ENCODE measurements at places on chromosomes 7 and 10.

DNA sequence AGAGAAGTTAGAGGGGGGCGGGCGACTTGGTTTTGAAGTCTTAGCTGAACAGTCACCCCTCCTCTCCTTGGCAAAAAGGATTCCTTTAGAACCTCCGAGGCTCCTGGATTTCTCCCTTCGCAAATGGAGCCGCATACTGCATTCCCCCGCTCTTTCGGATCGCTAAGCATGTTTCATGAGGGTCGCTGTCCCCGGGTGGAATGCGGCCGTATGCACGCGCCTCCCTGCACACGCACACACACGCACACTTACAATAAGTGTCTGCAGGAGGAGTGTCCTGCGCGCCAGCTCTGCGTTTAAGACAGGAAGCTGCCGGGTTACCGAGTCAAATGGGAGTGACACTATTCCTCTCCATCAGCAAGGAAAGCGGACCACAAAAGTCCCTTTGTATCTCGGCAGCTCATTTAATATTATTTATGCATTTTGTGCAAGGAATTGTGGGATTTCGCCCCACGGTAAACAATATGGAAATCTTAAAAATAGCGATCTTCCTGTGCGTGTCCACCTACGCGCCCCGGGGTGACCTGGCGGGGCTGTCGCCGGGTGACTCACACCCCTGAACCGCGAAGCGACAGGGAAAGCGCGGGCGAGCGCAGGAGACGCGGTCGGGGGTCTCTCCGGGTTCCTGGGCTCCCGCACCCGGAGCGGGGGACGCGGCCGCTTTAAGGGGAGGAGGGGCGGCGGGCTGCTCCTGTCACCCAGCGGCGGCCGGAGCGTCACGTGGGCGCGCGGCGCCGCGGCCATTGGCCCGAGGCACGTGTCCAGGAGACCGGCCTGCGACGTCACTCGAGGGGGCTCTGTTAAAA is 988 bp upstream of the EN2 start:
- DNase-seq: peak; percentile 94

DNA sequence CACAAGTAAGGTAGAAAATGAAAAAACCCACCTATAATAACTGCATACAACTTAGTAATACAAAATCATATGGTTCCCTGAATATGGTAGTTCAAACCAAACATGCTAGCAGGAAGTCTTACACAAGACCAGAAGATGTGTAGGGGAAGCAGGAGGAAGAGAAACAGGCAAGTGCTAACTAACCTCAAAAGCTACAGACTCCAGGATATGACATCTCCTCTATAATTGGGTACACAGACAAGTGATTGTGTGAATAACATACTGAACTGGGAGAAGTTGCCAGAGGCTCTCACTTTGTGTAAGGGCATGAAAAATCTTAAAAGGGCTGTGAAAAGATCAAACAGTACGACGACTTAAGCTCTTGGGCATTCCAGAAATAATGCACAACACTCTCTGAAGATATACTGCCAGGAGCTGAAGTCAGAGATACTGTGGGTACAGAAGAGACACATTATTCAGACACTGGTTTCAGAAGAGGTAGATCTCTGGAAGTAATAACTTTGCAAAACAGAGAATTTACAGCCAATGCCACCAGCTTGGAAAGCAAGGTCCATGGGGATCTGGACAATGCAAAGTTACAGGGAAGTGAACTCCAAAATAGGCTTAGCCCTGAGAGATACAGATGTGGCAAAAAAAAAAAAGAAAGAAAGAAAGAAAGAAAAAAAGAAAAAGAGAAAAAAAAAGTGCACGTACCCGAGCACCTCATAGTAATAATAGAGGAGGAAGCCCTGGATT is 767.2 kb downstream of the TNS3 start:
- no peak for DNase-seq

DNA sequence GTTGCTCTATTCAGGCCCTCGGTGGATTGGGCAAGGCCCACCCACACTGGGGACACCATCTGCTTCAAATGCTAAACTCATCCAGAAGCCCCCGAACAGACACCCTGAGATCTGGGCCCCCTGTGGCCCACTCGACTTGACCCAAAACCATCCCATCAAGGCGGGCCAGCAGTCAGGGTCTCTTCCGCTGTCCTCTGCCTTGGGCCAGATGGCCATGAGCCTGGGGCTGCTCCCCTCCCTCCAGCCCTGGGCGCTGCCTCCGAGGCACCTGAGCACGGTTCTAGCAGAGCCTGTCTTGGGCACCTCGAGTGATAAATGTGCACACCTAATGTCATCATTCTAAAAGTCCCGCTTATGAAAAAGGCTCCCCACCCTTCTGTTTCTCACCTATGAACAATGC is 449.4 kb downstream of the TCERG1L start:
- DNase-seq: no peak

DNA sequence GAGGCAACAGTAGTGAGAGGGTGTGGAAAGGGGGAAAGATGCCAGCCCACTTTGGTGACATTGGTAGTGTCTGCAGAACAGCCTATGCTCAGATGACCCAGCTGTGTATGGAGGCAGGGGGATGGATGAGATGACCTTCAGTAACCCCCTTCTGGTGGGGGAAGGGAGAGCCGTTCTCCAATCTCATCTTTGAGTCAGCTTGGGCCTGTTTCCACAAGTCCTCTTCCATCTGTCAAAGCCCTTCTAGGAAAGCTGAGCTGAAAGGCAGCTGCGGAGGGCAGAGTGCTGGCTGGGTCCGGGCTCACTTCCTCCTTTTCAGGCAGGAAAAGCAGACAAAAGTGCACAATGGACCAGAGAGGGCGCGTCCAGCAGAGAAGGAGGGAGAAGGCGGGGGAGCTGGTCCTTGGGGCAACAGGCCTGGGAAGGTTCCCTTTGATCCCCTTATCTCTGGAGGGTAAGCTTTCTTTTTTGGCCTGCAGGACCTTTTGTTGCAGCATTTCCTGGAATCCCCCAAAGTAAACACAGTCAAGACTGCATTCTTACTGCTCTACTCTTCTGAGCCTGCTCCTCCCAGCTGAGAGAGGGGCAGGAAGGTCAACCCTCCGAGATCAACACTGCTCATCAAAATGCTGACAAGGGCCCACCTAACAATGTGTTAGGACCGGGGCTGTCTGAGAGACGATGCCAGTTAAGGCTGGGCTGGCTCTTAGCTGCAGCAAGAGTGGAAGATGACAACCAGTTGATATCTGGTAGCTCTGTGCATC is 1.2 kb upstream of the LRMDA start:
- peak; percentile 20 for DNase-seq

DNA sequence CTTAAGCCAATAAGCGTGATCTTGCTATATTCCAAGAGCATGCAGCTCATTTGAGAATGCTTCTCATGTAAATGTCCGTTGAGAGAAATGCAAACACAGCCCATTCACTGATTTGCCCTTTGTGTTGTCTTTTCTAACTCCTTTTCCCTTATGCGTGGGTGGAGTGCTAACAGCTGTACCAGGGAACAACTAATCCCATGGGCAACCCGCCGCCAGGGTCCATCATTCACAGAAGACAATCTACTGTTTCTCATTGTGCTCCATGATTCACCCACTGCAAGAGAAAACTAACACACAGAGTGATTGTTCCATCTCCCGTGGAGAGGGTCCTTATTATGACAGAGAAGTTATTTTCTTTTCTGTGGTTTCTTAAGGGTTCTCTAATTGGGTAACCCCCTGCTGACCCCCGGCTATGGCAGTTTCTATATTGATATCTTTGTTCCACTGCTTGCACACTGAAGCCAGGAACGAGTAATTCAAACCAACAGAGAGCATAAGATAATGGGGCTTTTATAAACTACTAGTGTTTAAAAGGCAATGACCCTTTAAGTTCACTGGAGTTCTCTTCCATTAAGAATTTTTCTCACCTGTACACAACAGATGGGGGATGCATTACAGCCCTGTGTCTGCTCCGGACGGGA is 298.7 kb downstream of the BAMBI start:
- no peak for DNase-seq

DNA sequence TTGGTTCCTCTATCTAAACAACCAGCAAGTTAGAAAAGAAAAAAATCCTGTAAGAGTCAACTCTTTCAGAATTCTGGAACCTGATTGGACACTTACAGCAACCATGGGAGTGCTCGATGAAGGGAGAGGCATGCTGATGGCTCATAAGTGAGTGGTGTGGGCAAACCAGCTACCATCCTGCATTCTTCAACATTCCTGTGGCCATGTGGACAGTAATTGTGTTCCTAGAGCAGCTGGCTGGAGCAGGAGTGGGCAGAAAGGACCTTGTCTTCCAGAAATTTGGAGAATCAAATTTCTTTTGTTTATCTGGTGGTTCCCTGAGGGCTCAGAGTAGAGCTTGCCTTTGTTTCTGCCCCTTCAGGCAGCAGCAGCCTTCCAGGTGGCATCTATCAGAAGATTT is 22.5 kb upstream of the MYL7 start:
- no peak for DNase-seq

GRCh38 chr10:63465293-63466143 is at the start of gene JMJD1C:
Gene JMJD1C, minus strand, starts transcription at chr10:63465977. Its CDS starts 315 bp downstream, at chr10:63465662.
- no peak for DNase-seq

GRCh38 chr7:3437467-3437866 is 136.4 kb downstream of the SDK1 start:
- DNase-seq: no peak

- DNase-seq: no peak
Observed at GRCh38 chr10:129760003-129760315, 204.1 kb downstream of the EBF3 start.

All from C1 segment of cervical spinal cord (tissue), 14 donors.